ENCODE measurements at places on chromosomes 16 and 17. TPM values are rescaled to one million over a fixed set of nuclear protein-coding genes. Genes with fewer than 3 reads are reported as not detected.

WNT9B gene
- total RNA-seq: not detected

GRCh38 chr16:46787909-46788308, 39.8 kb upstream of the MYLK3 start:
- no peak for DNase-seq

DNA sequence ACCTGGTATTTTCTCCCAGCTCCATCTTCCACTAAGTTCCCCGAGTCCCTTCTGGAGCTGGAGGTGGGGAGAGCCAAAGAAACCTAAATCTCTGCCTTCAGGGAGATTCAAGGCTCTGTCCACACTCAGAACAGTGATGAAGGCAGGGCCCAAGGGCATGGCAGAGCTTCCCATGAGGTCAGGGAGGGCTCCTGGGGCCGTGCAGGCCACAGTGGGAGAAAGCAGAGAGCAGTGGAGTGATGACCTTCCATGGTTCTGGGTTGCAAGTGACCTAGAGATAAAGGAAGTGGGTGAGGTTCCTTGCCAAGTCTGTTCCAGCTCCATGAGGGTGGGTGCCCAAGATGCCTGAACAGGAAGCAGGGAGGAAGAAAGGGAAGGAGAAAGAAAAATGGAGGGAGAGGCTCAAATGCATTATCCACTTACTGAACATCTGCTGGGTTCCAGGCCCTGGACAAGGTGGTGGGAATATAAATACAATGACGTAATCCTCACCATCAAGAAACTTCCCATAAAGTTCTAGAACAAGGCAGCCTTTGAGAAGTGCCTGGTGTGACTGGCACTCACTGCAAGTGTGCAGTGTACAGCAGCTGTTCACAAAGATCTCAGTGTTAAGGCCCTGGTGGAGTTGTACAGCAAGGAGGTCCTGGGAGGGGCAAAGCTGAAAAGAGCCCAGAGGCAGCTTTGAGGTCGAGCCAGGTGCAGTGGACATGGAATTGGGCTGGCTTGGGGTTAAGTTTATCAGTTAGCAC, 13.3 kb downstream of the TBKBP1 start:
- peak; percentile 61 for DNase-seq

DNA sequence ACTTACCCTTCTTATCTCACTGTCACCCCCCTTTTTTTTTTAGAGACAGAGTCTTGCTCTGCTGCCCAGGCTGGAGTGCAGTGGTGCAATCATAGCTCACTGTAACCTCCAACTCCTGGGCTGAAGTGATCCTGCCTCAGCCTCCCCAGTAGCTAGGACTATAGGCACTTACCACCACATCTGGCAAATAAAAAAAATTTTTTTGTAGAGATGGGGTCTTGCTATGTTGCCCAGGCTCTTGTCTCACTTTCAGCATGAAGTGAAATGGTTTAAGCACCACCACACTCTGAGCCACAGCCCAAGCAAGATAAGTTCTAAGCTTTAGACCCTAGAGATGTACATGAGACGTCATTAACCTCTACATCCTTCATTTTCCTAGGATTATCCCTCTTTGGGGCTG, 34.5 kb upstream of the EFCAB13 start:
- DNase-seq: no peak

DNA sequence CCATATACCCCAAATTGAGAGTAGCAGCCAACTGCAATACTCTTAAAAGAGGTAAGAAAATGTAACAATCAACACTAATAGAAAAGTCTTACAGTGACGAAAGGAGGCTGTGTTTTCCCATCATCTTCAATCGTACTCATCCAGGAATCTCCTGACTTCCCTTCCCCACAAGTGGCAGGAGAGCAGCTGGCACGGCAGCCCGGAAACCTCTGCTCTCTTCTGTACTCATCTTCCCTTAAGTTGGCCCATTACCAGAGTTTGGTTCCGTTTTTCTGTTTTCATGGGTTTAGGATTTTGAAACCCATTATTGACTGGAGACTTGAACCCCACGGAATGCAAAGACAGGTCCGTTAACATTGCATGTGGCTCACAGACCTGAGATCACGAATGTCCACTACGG, 11.7 kb upstream of the CD300H start:
- no peak for DNase-seq

GRCh38 chr16:68660359-68660795, 15.3 kb downstream of the CDH3 start:
- DNase-seq: peak; percentile 1

RASD1 gene
- total RNA-seq: 12.5 TPM

EEF2K gene
- 46.0 TPM for total RNA-seq

DNA sequence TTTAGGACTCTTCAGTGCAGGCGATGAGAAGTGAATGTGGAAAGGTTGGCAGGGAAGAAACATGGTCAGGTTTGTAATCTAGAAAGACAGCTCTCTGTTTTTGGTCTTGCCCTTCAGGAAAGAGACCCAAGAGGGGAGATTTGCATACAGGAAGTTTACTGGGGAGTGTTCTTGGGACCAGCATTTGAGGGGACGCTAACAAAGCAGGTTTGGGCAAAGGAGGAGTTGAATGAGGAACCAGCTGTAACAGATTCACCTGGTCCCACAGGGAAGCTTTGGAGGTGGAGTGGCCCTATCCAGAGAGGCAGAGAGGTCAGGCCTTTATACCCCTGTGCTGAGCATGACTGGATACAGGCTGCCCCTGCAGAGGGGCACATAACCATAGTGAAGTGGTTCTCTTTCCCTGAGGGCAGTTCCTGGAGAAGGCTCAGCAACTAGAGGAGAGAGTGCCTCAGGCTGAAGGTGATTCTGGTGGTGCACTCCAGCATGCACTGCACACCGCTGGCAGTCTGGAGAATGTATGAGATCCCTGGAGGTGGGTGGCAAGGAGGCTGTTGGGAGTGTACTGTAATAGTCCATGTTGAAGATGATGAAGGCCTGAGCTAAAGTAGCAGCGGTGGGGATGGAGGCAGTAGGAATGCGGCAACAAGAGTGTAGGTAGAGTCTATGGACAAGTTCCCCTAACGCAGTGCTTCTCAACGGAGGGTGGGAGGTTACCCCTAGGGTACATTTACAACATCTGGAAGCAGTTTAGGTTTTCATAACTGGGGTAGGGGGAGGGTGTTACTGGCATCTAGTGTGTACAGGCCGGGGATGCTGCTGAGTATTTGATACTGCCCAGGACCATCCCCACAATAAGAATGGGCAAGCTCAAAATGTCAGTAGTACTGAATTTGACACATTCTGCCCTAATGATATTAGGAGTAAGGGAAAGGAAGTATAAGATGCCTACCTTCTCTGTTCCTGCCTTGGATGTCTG, 37.2 kb downstream of the MAP2K6 start:
- DNase-seq: no peak

CHRNE gene
- total RNA-seq: not detected

- DNase-seq: no peak
Observed at GRCh38 chr16:89156740-89157645, 14.6 kb upstream of the CDH15 start.

TP53 gene
- total RNA-seq: 17.2 TPM

RNF157 gene
- 3.1 TPM for total RNA-seq

MYH3 gene
- 1.1 TPM for total RNA-seq

- no peak for DNase-seq
Observed at GRCh38 chr17:73467651-73468050, 155.8 kb upstream of the CDC42EP4 start.

DNA sequence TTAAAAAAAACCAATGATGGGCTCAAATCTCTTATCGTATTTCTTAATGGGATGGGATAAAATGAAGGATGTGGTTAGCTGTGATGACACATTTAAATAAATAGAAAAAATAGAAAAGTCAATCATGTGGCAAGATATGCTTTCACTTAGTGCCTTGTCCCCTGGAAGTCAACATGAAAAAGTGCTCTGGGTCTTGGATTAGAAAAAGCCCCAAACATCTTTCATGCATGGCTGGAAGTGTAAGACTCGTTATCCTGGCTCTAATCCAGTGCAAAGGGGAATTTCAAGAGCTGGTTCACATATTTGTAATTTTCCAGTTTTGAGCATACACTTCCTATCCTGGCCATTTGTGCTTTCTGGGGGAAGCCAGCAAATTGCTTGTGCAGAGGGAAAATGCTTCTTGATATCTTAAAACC, 160.9 kb downstream of the MAP2K6 start:
- DNase-seq: no peak

UNC45B gene
- total RNA-seq: not detected

GRCh38 chr16:48963901-48964615, 317.6 kb downstream of the CBLN1 start:
- DNase-seq: no peak

DNA sequence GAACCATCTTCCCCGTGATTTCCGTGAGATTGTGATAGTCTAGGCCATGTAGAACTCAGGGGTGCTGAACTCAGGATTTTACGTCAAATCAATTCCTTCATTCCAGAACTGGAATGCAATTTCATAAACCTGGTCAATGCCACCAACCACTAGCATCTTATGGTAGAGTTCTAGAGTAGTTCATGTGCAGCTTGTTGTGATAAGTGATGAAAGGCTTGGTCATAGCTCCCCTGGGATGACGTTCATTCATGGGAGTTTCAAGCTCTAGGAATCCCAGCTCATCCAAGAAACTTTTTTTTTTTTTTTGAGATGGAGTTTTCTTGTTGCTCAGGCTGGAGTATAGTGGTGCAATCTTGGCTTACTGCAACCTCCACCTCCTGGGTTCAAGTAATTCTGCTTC, 3.7 kb upstream of the DPEP2 start:
- DNase-seq: no peak

UTP4 gene
- 30.3 TPM for total RNA-seq

DNA sequence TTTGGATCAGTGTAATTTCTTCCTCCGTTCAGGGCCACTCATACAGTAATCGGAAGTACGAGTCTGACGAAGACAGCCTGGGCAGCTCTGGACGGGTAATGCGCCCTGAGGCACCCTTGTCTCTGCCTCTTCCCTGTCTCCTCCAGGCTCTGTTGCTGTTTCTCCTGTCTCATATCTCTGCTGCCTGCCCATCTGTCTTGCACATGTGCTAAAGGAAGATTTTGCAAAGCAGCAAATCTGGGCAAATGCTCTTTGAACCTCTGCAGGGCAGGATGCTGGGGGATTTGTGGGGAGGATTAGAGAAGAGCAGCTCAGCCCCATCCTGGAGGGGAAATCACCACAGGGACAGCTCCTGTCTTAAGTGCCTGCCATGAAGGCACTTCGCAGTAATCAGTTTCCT, 32.4 kb upstream of the POLR3E start:
- DNase-seq: no peak

GRCh38 chr16:77961814-77962213, 60.5 kb upstream of the CLEC3A start:
- DNase-seq: no peak

GRCh38 chr17:51876986-51877385, 281.5 kb downstream of the CA10 start:
- DNase-seq: no peak

TBC1D3B gene
- not detected for total RNA-seq

- DNase-seq: no peak
Observed at GRCh38 chr17:17191961-17192381, 14.2 kb downstream of the PLD6 start.

FOXN1 gene
- total RNA-seq: not detected

All from sigmoid colon (tissue), 7 donors.